EH (cell line): ENCODE measurements at places on chromosomes 6 and 20.

DNA sequence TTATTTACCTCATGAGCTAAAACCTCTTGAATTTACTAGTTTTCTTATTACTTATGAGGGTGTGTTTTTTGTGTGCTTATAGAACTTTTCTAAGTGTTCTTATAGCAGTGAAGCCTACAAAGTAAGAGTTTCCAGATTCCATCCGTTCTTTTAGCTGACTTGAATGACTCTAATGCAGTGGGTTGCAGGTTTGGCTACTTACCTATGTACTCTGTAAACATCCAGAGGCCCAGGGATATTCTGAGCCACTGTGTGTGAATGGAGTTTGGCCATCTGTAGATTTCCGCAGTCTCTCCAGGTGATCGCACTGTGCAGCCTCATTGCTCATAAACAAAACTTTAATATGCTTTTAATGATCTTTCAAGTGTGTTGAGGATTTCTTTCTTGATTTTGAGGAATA is 157.8 kb downstream of the MYO6 start:
- DNase-seq = no peak

DNA sequence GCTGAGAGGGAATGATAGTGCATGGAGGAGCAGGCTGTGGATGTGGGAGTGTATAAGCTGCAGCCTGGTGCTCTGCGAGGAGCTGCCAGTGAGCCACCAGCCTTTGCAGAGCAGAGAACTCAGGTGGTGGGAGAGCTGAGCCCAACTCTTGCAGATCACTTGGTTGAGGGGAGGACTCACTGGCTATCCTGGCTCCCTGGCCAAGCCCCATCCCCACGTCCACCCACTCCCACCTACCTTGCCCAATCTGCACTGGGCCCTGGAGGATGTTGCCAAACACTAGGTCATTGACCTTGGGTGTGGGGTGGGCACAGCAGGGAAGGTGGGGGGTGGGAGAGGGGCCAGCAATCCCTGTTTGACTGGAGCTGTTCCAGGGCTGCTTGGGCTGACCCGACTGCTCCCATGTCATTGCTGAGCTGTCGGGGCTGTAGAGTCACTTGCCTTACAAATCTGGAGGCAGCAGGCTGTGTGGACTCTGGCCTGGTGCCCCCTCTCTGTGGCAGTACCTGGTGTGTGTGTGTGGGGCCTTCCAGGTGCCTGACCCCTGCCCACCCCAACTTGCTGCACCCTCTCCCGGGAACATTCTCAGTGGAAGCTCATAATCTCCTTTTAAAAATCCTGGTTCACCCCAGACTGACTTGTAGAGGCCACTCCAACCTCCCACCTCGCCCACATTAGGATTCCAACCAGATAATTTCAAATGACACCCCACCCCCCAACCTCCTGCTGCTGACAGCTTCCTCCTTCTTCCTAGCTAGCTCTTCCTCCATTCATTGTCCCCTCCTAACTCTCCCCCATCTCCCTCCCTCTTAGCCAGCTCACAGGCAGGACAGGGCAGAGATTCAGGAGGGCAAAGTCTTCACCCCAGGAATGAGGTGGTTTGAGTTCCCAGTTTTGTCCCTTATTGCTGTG is 162.3 kb downstream of the MRPL14 start:
- DNase-seq = no peak

DNA sequence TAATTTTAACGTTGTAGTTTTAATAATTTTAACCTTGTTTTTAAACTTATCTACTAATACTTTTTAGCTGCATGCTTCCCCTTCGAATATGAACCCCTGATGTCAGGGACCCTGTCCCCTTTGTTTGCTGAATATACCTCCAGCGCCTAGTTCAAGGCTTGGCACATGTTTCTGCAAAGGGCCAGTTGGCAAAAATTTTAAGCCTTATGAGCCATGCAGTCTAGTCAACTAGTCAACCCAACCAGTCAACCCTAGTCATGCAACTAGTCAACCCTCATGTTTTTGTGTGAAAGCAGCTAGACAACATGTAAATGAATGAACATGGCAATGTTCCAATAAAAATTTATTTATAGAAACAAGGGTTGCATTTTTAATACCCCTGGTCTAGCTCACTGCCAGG is 119.8 kb downstream of the BCAS1 start:
- DNase-seq = no peak

GRCh38 chr6:111228094-111228493 is 140.8 kb downstream of the SLC16A10 start:
- no peak for DNase-seq

DNA sequence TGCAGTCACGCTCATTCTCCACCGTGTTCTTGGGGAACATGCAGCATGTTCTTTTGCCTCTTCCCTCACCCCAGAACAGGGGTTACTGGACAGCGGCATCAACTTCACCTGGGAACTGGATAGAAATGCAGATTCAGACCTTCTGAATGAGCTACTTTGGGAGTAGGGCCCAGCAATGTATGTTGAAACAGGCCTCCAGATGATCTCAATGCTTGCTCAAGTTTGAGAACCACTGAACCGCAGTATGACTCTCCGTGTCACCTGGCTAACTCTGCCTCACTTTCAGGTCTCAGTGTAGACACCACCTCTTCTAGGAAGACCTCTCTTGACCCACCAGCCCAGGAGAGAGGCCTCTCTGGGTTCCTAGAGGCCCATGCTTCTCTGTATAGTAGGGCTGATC is 4.9 kb downstream of the TRIB3 start:
- no peak for DNase-seq

- DNase-seq = peak; percentile 92
Observed at GRCh38 chr6:148414836-148415235, 72.2 kb downstream of the SASH1 start.

DNA sequence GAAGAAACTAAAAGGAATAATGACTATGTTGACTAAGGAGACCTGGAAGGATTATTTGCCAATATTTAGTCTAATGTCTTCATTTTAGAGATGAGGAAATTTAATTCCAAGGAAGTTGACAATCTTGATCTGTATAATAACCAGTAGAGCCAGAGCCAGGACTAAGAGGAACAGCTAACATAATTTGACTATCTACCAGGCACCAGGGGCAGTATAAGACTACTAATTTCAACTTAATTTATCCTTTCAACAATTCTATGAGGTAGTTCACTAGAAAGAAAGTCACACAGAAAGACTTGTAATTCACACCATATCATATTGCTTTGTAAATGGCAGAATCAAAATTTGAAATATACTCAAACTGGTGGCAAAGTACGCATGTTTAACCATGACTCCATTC is 273.0 kb upstream of the STXBP5 start:
- no peak for DNase-seq

GRCh38 chr6:137488150-137489045 is 5.8 kb downstream of the OLIG3 start:
- DNase-seq = no peak

DNA sequence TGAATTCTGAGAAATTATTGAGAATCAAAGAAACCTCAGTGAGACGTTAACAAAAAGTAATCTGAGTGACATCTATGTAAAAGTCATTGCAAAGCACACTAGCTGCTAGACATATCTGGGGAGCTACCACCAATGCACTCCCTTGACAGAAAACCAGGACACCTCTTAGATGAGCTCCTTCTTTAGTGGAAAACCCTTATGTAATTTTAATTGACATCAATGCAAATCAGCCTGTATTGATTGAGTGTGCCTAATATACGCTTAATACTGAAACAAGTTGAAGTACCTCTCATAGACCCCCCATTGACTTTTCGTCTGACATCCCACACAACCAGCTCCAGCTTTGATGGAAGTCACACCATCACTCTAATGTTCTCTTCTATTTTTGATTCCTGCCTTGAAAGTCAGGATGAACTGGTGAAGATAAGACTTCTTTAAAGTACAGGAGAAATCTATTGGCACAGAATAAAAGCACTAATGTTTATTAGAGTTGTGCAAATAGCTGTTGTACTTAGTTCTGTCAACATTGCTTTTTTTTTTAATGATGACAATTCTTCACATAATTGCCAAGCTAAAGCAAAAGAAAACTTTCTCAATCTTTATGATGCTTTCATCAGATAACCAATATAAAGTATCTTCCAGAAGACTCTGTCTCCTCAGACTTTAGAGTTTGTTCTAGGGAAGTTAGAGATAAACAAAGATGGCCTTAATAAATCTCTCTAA is 98.0 kb upstream of the FAM8A1 start:
- DNase-seq = peak; percentile 13

- no peak for DNase-seq
Observed at GRCh38 chr6:53458105-53458866, 86.6 kb downstream of the GCLC start.

DNA sequence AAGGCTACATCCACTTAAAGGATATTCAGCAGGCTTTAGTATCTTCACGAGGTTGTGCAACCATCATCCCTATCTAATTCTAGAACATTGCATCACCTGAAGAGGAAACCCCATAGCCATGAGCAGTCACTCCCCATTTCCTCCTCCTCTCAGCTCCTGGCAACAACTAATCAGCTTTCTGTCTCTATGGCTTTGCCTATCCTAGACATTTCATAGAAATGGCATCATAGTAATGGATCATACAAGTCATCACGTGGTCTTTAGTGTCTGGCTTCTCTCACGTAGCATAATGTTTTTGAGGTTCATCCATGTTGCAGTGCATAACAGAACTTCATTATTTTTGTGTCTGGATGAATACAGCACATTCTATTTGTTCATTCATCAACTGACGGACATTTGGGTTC is 20.5 kb downstream of the SNAI1 start:
- peak; percentile 78 for DNase-seq

DNA sequence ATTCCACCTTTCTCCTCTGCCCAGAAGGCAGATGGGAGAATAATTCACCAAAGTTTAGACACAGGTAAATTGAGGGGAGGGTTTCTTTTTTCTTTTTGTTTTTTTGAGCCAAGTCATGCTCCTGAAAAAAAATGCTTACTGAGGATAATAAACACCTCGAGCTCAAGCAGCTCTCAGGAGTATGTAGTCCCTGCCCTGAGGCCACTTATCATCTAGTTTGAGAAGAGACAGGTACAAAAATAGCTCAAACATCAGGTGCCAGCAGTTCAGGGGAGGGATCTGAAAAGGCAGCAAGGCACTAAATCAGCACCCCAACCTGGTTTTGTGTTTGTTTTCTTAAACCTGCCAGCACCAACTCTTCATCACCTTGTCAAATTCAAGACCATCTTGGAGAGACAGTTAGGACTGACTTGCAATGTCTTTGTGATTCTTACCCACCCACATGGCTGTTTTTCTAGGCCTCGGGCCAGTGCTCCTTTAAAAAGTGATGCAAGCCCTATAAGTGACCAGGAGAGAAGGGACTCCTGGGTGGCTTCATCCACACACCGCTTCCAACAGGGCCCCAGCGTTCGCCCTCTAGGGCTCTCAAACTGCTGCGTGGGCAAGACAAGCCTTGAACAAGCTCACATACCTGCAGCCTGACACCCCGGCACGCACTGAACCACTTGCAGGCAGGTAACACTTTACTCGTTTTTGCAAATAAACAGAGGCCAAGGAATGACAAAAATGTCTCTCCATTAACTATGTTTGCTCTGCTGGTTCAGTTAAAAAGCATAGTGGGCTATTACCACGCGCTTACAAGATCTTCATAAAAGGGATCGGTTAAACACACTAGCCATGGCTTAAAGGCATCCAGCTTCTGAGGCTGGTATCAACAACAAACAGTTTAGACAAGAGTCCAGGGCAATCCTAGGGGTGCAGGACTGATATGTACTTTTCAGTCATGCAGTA is 13.9 kb downstream of the JAG1 start:
- peak; percentile 40 for DNase-seq

GRCh38 chr6:68211242-68211795 is 423.8 kb upstream of the ADGRB3 start:
- DNase-seq = no peak

DNA sequence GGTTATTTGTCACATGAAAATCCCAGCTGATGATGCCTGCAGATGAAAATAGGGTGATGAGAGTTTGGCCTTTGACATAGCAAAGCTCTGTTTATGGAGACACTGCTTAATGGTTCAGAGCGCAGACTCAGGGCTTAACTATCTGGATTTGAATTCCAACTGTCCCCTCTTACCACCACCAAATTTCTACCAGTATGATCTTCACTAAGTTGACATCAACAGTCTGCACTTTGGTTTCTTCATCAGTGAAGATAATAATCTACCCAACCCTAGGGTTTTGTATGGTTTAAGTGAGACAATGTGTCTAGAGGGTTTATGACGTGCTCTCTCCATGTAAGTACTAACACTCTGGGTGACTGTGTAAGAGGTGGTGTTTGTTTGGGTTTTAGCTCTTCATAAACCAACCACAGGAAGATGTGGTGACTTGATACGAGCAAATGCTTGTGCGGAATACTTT is 151.4 kb upstream of the TNFAIP3 start:
- peak; percentile 85 for DNase-seq

GRCh38 chr20:63765902-63766301 is 26.3 kb downstream of the SLC2A4RG start:
- DNase-seq = no peak

GRCh38 chr20:59031564-59032022 is 542 bp downstream of the ATP5F1E start:
- DNase-seq = no peak

GRCh38 chr6:134466771-134467525 is 149.0 kb upstream of the SGK1 start:
- peak; percentile 42 for DNase-seq
